ENCODE measurements at places on chromosomes 13 and 19.

- no peak for DNase-seq
Observed at GRCh38 chr13:67369895-67370660, 139.9 kb upstream of the PCDH9 start.

- no peak for DNase-seq
Observed at GRCh38 chr13:57787058-57787791, 155.7 kb downstream of the PCDH17 start.

DNA sequence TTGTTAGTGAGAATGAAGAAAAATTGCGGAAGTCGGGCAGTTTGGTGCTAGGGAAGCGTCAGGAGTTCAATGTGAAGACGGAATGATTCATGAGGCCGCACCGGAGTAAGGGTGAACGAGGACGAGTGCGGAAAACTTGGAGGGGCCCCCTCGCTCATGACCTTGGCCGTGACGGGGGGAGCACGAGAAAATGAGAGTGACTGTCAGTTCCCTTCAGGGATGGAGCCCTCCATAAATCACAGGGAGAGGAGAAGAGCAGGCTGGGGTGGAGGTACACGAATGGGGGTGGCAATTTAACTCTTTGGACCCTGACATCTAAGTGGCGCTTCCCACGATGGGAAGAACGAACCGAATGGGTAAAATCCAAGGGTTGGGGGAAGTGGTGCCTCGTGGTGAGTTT lies 486.4 kb downstream of the TSHZ3 start:
- no peak for DNase-seq

DNA sequence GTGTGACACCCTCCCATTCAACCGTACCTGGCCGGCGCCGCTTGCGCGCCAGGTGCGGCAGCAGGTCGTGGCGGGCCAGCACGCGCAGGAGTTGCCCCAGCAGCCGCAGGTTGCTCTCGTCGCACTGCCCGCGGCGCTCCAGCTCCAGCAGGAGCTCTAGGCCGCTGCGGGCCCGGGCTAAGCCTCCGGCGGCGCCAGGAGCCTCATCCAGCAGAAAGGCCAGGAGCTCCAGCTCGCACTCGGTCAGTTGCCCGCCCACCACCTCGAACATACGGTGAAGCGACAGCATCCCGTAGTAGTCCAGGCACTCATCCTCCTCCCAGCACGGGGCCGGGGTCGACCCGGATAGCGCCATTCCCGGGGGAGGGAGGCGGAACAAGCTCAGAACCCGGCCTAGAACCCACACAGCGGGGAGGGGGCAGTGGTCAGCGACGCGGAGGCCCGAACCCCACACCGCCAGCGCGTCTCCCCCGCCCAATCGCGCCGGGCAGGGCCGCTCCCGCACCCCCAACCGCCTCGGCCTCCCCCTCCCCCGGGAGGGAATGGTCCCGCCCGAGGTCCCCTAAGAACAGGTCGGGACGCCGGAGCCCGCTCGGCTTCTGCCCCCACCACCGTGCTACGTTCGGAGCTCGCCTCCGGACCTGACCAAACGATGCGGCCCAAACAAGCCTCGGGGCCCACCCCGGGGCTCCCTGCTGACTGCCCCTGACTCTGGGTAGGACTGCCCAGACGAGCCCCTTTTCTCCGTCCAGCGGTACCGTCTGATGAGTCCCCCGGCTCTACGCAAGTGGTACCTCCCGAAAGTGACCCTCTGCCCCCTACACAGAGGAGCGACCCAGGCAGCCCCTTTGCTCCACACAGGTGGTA lies 591 bp downstream of the DEDD2 start:
- DNase-seq: no peak

- peak; percentile 58 for DNase-seq
Observed at GRCh38 chr13:27375686-27376326, 48.6 kb upstream of the GTF3A start.

- peak; percentile 87 for DNase-seq
Observed at GRCh38 chr13:29901710-29902631, 51.6 kb upstream of the UBL3 start.

DNA sequence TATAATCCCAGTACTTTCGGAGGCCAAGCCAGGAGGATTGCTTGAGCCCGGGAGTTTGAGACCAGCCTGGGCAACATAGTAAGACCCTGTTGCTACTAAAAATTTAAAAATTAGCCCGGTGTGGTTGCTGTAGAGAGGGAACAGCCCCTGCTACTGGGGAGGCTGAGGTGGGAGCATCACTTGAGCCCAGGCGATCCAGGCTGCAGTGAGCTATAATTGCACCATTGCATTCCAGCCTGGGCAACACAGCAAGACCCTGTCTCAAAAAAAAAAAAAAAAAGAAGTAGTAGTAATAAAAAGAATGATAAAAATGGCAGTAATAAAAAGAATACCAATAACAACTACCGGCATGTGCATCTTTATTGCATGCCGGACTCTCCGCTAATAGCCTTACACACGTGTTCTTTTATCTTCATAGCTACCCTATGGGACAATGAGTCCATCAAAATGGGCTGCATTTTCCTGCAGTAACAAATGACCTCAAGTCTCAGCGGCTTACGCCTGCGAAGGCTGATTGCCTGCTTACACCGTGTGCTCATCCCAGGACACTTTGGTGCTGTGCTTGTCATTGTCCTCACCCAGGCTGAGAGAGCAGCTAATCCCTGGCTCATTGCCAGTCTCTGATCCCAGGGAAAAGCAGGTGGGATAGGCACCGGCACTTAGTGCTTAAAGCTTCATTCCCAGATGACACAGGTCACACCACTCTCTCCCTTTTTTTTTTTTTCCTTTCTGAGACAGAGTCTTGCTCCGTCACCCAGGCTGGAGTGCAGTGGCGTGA lies 14.4 kb upstream of the SYCN start:
- no peak for DNase-seq

DNA sequence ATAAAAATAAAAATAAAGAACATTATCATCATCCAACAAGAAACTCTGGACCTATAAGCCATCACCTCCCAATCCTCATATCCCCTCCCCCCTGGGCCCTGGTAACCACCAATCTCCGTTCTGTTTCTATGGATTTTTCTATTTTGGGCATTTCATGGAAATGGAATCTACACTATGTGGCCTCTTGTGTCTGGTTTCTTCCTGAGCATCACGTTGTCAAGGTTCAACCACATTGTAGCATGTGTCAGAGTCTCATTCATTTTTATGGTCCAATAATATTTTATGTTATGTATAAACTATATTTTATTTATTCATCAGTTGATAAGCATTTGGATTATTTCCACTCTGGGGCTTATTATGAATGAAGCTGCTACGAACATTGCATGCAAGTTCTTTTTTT lies 26.9 kb downstream of the SULT2B1 start:
- DNase-seq: no peak

DNA sequence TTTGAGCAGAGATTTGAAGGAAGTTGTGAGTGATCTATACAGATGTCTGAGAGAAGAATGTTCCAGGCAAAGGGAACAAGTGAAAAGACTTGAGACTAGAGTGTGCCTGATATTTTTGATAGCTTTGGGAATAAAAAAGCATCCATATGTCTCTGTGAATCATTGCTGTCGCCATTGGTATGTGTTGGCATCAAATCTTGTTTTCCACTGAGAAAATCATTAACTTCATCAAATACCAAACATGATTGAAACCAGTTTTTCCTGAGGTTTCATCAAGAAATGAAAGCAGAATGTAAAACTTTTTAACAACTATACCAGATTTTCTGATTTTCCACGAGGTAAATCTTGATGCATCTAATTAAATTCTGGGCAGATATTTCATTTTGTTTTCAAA lies 862.6 kb downstream of the DIAPH3 start:
- DNase-seq: no peak

GRCh38 chr13:100825557-100825956 lies 151.0 kb upstream of the TMTC4 start:
- DNase-seq: no peak

DNA sequence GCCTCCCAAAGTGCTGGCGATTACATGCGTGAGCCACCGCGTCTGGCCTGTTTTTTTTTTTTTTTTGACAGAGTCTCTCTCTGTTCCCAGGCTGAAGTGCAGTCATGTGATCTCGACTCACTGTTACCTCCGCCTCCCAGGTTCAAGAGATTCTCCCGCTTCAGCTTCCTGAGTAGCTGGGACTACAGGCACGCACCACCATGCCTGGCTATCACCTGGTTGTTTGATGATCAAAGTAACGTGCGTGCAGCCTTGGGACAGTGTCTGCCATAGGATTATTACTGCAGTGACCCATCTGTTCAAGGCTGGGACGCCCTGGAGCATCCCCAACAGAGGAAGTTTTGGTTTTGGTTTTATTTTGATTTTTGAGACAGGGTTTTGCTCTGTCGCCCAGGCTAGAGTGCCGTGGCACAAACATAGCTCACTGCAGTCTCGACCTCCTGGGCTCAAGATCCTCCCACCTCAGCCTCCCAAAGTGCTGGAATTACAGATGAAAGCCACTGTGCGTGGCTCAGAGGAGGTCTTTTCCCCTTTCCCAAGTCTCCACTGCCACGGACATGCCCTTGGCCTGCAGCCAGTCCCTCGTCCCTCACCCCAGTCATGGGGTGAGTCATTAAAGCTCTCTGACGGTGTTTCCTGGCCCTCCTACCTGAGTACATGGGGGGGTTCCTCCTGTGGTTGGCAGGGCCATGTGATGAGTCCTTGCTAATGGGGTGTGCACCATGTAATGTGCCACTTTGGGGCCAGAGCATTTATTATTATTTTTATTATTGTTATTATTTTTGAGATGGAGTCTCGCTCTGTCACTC lies 65.6 kb downstream of the IER2 start:
- no peak for DNase-seq

- DNase-seq: no peak
Observed at GRCh38 chr19:15453091-15453578, 3.4 kb upstream of the WIZ start.

GRCh38 chr13:30313311-30313710 lies 6.0 kb upstream of the KATNAL1 start:
- no peak for DNase-seq

GRCh38 chr19:1911098-1911497 lies 5.9 kb downstream of the ADAT3 start:
- DNase-seq: no peak
